Placental epithelial cell (primary cell): ENCODE measurements at places on chromosomes 6 and 20. TPM values are rescaled to one million over a fixed set of nuclear protein-coding genes. Genes with fewer than 3 reads are reported as not detected.

FLRT3 gene
- 35.9 and 53.4 TPM in 2 replicates for total RNA-seq

AIF1 gene
- not detected in 2 replicates for total RNA-seq

BTN1A1 gene
- total RNA-seq: not detected in 2 replicates

WFDC5 gene
- not detected in 2 replicates for total RNA-seq

ACAT2 gene
- total RNA-seq: 14.5 and 54.0 TPM in 2 replicates

HNF4A gene
- not detected in 2 replicates for total RNA-seq

LINC00237 gene
- total RNA-seq: not detected in 2 replicates

MTG2 gene
- total RNA-seq: 20.8 and 22.6 TPM in 2 replicates

TPD52L1 gene
- 88.3 and 92.7 TPM in 2 replicates for total RNA-seq

SLC44A4 gene
- total RNA-seq: 0.11 TPM in 1 of 2 replicates, not detected in the other

CALHM5 gene
- total RNA-seq: under 0.01 and 0.22 TPM in 2 replicates

HLA-DRB5 gene
- not detected in 2 replicates for total RNA-seq

SCRT2 gene
- total RNA-seq: not detected in 2 replicates

MEI4 gene
- 0.22 TPM in 1 of 2 replicates, not detected in the other for total RNA-seq

BPIFB1 gene
- total RNA-seq: not detected in 2 replicates

FAM110A gene
- 9.4 and 14.9 TPM in 2 replicates for total RNA-seq

RIMS1 gene
- total RNA-seq: not detected in 2 replicates

TUBB gene
- 423 and 1,233 TPM in 2 replicates for total RNA-seq

BPI gene
- total RNA-seq: not detected in 2 replicates

STMN3 gene
- 0.76 and 2.0 TPM in 2 replicates for total RNA-seq

NR2E1 gene
- total RNA-seq: not detected in 2 replicates

HTR1B gene
- 0.65 and 5.1 TPM in 2 replicates for total RNA-seq

SS18L1 gene
- total RNA-seq: 11.8 and 16.5 TPM in 2 replicates

SMAP1 gene
- 15.3 and 20.7 TPM in 2 replicates for total RNA-seq

SNX21 gene
- total RNA-seq: 61.6 and 65.1 TPM in 2 replicates

CLPSL1 gene
- total RNA-seq: not detected in 2 replicates

LST1 gene
- total RNA-seq: not detected in 2 replicates

GRM1 gene
- total RNA-seq: under 0.01 TPM in 2 replicates

TP53TG5 gene
- total RNA-seq: not detected in 2 replicates

HCK gene
- not detected in 2 replicates for total RNA-seq

LY6G6D gene
- total RNA-seq: not detected in 2 replicates

GINS1 gene
- 5.1 and 7.7 TPM in 2 replicates for total RNA-seq

NDRG3 gene
- 27.5 and 47.1 TPM in 2 replicates for total RNA-seq

AVP gene
- not detected in 2 replicates for total RNA-seq

GTSF1L gene
- total RNA-seq: not detected in 2 replicates

GPSM3 gene
- total RNA-seq: 0.79 and 2.2 TPM in 2 replicates

BHLHE23 gene
- total RNA-seq: 0.39 TPM in 1 of 2 replicates, not detected in the other

FKBP1C gene
- 1.2 and 2.0 TPM in 2 replicates for total RNA-seq

ARG1 gene
- not detected in 2 replicates for total RNA-seq

FHL5 gene
- not detected in 2 replicates for total RNA-seq

PLA2G7 gene
- total RNA-seq: 7.2 and 7.5 TPM in 2 replicates

UFL1 gene
- total RNA-seq: 35.6 and 37.7 TPM in 2 replicates

HCRTR2 gene
- 0.39 TPM in 1 of 2 replicates, not detected in the other for total RNA-seq

TMC2 gene
- total RNA-seq: not detected in 2 replicates
